Aorta (tissue), 5 donors: ENCODE measurements at places on chromosomes 2 and 18. TPM values are rescaled to one million over a fixed set of nuclear protein-coding genes. Genes with fewer than 3 reads are reported as not detected.
A peak's percentile ranks its signal among the peaks of the same experiment; 100 is the strongest.

Gene FTCDNL1
- total RNA-seq = 1.4 TPM

Gene CDK15
- total RNA-seq = 3.9 TPM

Gene SH3BP4
- 32.2 TPM for total RNA-seq

Gene MC2R
- total RNA-seq = not detected

Gene CDH2
- 10.1 TPM for total RNA-seq

Gene SLC40A1
- total RNA-seq = 48.8 TPM

Gene CCDC85A
- total RNA-seq = 2.7 TPM

Gene TMEM87B
- 28.3 TPM for total RNA-seq

Gene ANKRD29
- 28.6 TPM for total RNA-seq

Gene RPE
- 50.6 TPM for total RNA-seq

Gene RAD51AP2
- total RNA-seq = not detected

DNA sequence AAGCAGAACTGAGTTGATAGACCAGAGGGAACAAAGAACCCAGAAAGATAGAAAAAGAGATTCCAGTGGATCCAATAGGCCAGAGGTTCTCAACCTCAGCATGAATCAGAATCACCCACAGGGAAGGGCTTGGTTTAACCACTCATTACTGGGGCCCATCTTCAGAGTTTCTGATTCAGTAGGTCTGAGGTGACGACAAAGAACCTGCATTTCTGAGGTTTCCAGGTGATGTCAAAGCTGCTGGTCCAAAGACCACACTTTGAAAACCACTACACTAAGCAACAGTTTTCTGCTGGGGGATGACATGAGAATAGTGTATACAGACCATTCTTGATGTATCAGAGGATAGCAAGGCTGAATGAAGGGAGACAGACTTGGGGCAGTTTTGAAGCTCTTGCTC is 296.9 kb upstream of the STON1 start:
- H3K27ac ChIP-seq = no peak overlapping the region
- no peak for DNase-seq
- H3K4me3 ChIP-seq = no peak overlapping the region
- no peaks in the 10 kb centered on the region for H3K27me3 ChIP-seq
- no peaks in the 10 kb centered on the region for H3K36me3 ChIP-seq
- H3K4me1 ChIP-seq = no peaks in the 10 kb centered on the region

- H3K27ac ChIP-seq = no peak overlapping the region
- no peak for DNase-seq
- no peaks in the 10 kb centered on the region for H3K36me3 ChIP-seq
- H3K27me3 ChIP-seq = no peaks in the 10 kb centered on the region
- no peak overlapping the region for H3K4me3 ChIP-seq
- H3K4me1 ChIP-seq = no peaks in the 10 kb centered on the region
Measured at GRCh38 chr18:79572848-79573451, 106.7 kb upstream of the CTDP1 start.

DNA sequence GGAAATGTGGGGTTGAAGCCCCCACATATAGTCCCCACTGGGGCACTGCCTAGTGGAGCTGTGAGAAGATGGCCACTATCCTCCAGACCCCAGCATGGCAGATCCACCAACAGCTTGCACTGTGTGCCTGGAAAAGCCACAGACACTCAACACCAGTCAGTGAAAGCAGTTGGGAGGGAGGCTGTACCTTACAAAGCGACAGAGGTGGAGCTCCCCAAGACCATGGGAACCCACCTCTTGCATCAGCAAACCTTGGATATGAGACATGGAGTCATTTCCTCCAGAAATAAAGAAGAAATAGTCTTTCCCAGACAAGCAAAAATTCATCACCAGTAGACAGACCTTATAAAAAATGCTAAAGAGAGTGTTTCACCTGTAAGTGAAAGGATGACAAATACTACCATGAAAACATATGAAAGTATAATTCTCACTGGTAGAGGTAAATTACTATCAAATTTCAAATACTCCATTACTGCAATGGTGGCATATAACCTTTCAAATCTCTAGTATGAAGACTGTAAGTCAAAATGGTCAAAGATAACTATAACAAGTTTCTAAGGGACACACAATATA is 152.6 kb upstream of the EPHA4 start:
- H3K36me3 ChIP-seq = no peaks in the 10 kb centered on the region
- H3K27me3 ChIP-seq = peaks cover 2% of the 10 kb centered on the region
- no peak for DNase-seq
- H3K4me1 ChIP-seq = no peaks in the 10 kb centered on the region
- no peak overlapping the region for H3K4me3 ChIP-seq
- no peak overlapping the region for H3K27ac ChIP-seq

DNA sequence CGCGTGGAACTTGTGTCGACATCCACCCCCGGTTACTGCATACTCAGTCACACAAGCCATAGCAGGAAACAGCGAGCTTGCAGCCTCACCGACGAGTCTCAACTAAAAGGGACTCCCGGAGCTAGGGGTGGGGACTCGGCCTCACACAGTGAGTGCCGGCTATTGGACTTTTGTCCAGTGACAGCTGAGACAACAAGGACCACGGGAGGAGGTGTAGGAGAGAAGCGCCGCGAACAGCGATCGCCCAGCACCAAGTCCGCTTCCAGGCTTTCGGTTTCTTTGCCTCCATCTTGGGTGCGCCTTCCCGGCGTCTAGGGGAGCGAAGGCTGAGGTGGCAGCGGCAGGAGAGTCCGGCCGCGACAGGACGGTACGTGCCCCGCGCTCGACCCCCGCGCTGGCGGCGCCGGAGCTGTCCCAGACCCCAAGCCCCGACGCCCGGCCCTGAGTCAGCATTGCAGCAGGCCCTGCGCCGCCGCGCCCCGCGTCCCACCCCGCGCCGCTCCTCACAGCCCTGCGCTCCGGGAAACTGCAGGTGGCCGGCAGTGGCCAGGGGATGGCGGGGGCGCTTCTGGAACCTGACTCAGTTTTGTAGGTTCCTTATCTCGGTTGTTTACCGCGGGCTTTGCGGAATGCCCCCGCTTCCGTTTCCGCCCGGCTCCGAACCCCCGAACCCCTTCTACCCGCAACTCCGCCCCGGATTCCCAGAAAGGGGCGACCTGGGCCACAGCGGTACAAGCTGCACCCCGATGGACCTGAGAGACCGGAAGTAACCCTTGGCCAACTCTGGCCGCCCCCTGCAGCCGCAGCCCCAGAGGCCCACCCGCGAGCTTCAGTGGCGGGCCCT is at the start of gene CFLAR:
TSS of gene CFLAR (plus strand) at position 50 of the 844 bp plus-strand sequence. CDS start 13,702 bp downstream, outside the sequence.
- H3K27me3 ChIP-seq = no peaks in the 10 kb centered on the region
- no peaks in the 10 kb centered on the region for H3K4me1 ChIP-seq
- H3K27ac ChIP-seq = peak within 1 kb of the TSS; percentile 91
- DNase-seq = peak; percentile 90
- no peaks in the 10 kb centered on the region for H3K36me3 ChIP-seq

GRCh38 chr2:218505754-218506371 is 62.3 kb downstream of the USP37 start:
- DNase-seq = no peak
- H3K4me3 ChIP-seq = no peak overlapping the region
- no peaks in the 10 kb centered on the region for H3K27me3 ChIP-seq
- H3K27ac ChIP-seq = no peak overlapping the region
- H3K4me1 ChIP-seq = no peaks in the 10 kb centered on the region

DNA sequence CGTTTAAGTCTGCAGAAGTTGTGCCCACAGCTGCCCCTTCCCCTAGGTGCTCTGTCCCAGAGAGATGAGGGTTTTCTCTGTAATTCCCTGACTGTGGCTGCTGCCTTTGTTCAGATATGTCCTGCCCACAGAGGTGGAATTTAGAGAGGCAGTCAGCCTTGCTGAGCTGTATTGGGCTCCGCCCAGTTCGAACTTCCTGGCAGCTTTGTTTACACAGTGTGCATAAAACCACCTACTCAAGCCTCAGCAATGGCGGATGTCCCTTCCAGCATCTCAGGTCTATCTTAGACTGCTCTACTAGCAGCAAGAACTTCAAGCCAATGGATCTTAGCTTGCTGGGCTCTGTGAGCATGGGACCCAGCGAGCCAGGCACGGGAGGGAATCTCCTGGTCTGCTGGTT is 48.1 kb downstream of the LHCGR start:
- H3K36me3 ChIP-seq = no peaks in the 10 kb centered on the region
- H3K27me3 ChIP-seq = peaks cover 1% of the 10 kb centered on the region
- no peak overlapping the region for H3K4me3 ChIP-seq
- no peaks in the 10 kb centered on the region for H3K4me1 ChIP-seq

DNA sequence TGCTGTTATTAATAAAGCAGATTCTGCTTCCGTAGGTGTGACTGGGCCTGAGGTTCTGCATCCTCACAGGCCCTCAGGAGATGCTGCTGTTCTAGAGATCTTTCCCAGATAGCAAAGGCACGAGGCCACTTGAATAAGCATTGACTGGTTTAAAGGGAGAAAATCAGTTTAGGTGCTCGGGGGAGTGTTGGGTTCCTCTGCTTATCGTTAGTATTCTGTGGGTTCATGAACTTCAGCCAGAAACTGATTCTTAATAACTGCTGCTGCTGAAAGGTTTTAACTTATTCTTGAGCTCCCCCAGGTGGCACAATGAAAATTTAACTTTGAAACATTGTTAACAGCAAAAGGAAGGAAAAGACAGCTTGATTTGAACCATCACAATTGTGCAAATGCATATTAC is 56.9 kb downstream of the ITGA6 start:
- no peak overlapping the region for H3K4me3 ChIP-seq
- H3K36me3 ChIP-seq = peaks cover 4% of the 10 kb centered on the region
- H3K27ac ChIP-seq = no peak overlapping the region
- DNase-seq = no peak

GRCh38 chr2:38224821-38225437 is 149.0 kb upstream of the CYP1B1 start:
- H3K4me3 ChIP-seq = no peak overlapping the region
- no peak overlapping the region for H3K27ac ChIP-seq
- no peaks in the 10 kb centered on the region for H3K27me3 ChIP-seq
- DNase-seq = no peak
- no peaks in the 10 kb centered on the region for H3K4me1 ChIP-seq
- H3K36me3 ChIP-seq = no peaks in the 10 kb centered on the region

GRCh38 chr2:209076151-209076550 is 347.7 kb upstream of the MAP2 start:
- H3K27me3 ChIP-seq = no peaks in the 10 kb centered on the region
- no peak overlapping the region for H3K4me3 ChIP-seq
- no peak for DNase-seq
- H3K4me1 ChIP-seq = no peaks in the 10 kb centered on the region

DNA sequence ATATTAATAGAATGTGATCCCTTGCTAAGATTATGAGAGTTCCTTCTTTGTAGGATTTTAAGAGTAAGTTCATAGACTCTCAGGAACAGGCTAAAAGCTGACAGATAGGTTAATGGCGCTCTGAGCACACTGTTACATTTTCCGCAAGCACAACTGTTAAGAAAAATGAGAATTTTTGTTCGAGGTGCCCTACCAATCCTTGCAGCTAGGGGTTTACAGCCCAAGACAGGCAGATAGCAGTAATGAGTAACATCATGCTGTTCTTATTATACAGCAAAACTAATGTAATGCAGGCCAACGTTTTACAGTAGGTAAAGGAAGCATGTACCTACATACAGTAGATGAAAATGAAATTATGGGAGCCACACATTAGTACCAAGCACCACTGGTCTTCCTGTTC is 11.2 kb upstream of the BOD1L2 start:
- H3K4me1 ChIP-seq = no peaks in the 10 kb centered on the region
- DNase-seq = no peak
- H3K27ac ChIP-seq = no peak overlapping the region
- H3K36me3 ChIP-seq = no peaks in the 10 kb centered on the region
- no peak overlapping the region for H3K4me3 ChIP-seq

GRCh38 chr18:68839701-68840100 is 41.8 kb downstream of the CCDC102B start:
- DNase-seq = no peak
- H3K4me1 ChIP-seq = no peaks in the 10 kb centered on the region
- H3K36me3 ChIP-seq = no peaks in the 10 kb centered on the region
- H3K27ac ChIP-seq = no peak overlapping the region
- H3K27me3 ChIP-seq = no peaks in the 10 kb centered on the region
- H3K4me3 ChIP-seq = no peak overlapping the region

- H3K36me3 ChIP-seq = no peaks in the 10 kb centered on the region
- H3K27ac ChIP-seq = no peak overlapping the region
- DNase-seq = no peak
- no peak overlapping the region for H3K4me3 ChIP-seq
Measured at GRCh38 chr2:23549821-23550530, 165.0 kb downstream of the KLHL29 start.

DNA sequence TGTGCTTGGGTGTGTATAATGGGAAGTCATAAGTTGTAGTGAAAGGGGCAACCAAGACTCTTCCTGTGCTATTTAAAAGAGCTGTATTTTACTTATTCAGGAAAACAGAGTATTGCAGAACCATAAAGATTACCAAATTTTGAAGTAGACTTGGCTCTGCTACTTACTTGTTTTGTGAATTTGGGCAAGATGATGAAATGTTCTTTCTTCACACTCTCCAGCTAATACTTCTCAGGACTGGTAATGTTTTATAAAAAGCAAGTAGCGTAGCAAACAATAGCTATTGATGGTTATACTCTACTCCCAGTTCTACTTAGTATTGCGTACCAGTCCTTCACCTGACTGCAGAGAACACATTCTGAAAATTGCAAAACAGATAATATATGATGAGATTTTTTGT is 374.1 kb downstream of the ARHGAP15 start:
- H3K36me3 ChIP-seq = no peaks in the 10 kb centered on the region
- H3K27ac ChIP-seq = no peak overlapping the region
- DNase-seq = no peak
- no peaks in the 10 kb centered on the region for H3K4me1 ChIP-seq
- no peak overlapping the region for H3K4me3 ChIP-seq

- no peaks in the 10 kb centered on the region for H3K4me1 ChIP-seq
- no peaks in the 10 kb centered on the region for H3K27me3 ChIP-seq
- H3K36me3 ChIP-seq = no peaks in the 10 kb centered on the region
- no peak overlapping the region for H3K4me3 ChIP-seq
Measured at GRCh38 chr2:117536139-117536538, 278.4 kb upstream of the DDX18 start.

DNA sequence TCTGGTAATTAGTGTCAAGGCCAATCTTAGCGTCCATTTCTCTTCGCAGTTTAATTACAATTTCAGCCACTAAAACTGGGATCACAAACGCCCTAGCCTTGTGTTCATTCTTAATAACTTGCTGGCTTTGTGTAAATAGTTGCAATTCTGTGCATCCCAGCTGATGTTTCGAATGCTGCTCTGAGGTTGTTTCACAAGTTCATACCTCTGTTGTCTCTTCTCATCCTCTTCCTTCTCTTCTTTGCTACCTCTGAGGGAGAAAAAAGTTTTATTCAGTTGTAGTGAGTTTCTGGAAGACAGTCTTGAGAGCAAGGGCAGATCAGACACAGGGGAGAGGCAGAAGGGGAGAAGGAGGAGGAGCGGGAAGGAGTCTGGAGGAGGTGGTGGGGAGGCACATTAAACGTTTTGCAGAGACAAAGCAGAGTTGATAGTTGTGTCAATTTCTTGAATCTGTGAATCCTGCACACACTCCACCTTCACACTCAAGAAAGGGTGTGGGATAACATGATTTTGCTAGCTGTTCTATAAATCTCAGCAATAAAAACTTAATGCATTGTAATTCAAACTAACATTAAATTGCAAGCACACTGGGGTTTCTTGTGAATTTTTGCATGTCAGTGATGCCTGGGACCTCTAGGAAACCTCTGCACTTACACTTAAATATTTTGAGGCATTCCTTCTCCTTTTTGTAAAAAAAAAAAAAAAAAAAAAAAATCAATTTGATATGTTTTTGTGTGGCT is 6.8 kb downstream of the MEIS1 start:
- no peaks in the 10 kb centered on the region for H3K27me3 ChIP-seq
- peak overlapping the region; percentile 91 for H3K4me3 ChIP-seq
- no peaks in the 10 kb centered on the region for H3K4me1 ChIP-seq
- H3K27ac ChIP-seq = peak overlapping the region; percentile 98
